Bronchial smooth muscle cell (primary cell): ENCODE measurements at places on chromosomes 2 and 18. TPM values are rescaled to one million over a fixed set of nuclear protein-coding genes. Genes with fewer than 3 reads are reported as not detected.

RGPD6 gene
- total RNA-seq, result 12.3 and 34.7 TPM in 2 replicates

FAM228A gene
- 0.09 and 0.47 TPM in 2 replicates for total RNA-seq

GATA6 gene
- total RNA-seq, result 3.5 and 4.0 TPM in 2 replicates

ARHGEF4 gene
- total RNA-seq, result 2.2 and 5.2 TPM in 2 replicates

GKN2 gene
- not detected in 2 replicates for total RNA-seq

CELF4 gene
- not detected in 2 replicates for total RNA-seq

ZAP70 gene
- total RNA-seq, result 0.09 and 0.16 TPM in 2 replicates

PIGN gene
- 36.1 and 46.6 TPM in 2 replicates for total RNA-seq

AQP12B gene
- total RNA-seq, result not detected in 2 replicates

LRRTM4 gene
- 0.16 TPM in 1 of 2 replicates, not detected in the other for total RNA-seq

TMEM169 gene
- total RNA-seq, result 0.16 and 0.26 TPM in 2 replicates

CDCA7 gene
- total RNA-seq, result 0.95 and 2.3 TPM in 2 replicates

STPG4 gene
- total RNA-seq, result 0.16 TPM in 1 of 2 replicates, not detected in the other
